ENCODE measurements at places on chromosomes 12 and 14.
A peak's percentile ranks its signal among the peaks of the same experiment; 100 is the strongest.

- DNase-seq = no peak
These were observed 41.6 kb upstream of the LRIG3 start for GRCh38 chr12:58961906-58962305.

DNA sequence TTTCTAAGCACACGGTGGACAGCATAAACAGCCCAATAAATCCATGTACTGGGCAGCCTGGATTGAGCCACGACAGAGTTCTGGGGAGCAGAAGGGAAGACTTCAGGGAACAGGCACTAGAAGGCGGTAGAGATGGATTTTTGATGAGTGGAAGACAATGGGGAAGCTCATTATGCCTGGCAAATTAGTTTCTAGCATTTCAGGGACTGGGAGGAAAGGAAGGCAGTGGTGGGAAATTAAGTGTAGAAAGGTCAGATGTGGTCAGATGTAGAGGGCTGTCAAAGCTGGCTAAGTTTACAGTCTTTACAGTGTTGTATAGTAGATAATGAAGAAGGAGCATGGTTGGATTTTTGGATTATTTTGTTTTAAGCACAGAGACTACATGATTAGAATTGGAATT, 9.2 kb downstream of the EGLN3 start:
- peak; percentile 26 for DNase-seq

DNA sequence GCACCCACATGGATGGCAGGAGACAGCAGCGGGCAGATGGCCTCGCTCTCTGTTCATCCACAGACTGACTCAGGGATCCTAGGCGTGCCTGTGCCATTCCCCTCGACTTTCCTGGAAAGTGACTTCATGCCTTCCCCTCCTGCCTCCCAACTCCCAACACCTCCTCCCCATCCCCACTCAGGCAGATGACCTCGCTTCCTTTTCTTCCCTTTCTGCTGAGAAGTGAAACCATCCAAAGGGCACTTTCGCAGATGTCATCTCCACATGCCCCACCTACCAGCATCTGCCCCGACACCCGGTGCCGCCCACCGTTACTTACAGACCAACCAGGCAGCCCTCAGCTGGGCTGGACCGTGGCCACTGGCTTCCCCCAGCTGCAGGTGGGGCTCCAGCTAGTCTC, 29.6 kb downstream of the BEGAIN start:
- DNase-seq = no peak

DNA sequence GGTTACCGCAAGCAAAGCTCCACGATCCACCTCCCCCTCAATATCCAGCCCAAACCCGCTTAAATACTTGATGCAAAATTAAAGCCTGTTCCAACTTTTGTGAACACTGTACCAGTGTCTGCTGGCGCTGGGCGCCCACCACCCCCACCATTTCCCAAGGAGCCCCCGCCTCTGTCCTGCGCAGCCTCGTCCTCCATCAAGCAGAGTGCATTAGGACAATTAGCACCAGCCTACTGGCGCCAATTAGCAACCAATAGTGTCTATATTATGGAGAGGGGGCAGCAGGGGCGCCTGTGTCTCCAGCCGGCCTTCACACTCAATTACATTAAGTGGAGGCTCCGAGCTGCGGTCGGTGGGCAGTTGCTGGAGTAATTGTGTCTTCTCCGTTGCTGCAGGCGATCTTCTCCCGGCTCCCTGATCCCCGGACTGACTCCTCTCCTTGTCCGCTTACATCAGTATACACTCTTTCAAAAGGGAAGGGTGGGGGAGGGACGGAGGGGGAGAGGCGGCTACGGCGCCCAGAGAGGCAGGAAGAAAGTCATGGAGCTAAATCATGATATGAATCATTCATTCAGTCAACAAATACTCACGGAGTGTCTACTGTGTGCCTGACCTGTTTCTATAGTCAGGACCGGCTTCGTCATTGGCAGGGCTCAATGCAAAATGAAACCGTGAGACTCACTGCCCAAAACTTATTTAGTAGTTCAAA, 707.3 kb downstream of the MED13L start:
- DNase-seq = no peak

GRCh38 chr14:24673059-24673458, 39.1 kb upstream of the GZMB start:
- no peak for DNase-seq

- DNase-seq = no peak
These were observed 234.4 kb upstream of the PRKD1 start for GRCh38 chr14:30162066-30162465.

DNA sequence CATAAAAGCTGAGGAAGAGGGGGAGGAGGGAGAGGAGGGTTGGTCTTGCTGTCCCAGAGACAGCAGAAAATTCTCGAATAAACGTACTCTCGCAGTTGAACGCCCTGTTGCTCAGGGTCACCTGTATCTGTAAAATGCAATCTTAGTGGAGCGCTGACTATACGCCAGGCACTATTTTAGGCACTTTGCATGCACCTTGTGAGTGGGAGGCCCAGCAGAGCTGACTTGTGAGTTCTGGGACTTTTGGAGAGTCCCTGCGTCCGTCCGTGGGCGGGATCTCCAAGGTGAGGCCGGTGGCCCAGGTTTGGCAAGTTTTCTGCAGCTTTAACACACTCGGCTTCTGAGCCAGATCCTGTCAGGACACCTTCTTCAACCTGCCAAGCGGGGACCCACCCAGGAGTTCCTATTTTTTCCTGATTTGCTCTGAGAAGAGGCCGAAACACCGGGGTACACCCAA, 32.5 kb upstream of the PLEKHG6 start:
- DNase-seq = no peak

GRCh38 chr14:66634876-66635275, 126.9 kb downstream of the GPHN start:
- no peak for DNase-seq

- DNase-seq = no peak
These were observed 122.9 kb upstream of the PCED1B start for GRCh38 chr12:46956451-46957035.

- no peak for DNase-seq
These were observed 84.8 kb downstream of the FBXL14 start for GRCh38 chr12:1509413-1510052.

DNA sequence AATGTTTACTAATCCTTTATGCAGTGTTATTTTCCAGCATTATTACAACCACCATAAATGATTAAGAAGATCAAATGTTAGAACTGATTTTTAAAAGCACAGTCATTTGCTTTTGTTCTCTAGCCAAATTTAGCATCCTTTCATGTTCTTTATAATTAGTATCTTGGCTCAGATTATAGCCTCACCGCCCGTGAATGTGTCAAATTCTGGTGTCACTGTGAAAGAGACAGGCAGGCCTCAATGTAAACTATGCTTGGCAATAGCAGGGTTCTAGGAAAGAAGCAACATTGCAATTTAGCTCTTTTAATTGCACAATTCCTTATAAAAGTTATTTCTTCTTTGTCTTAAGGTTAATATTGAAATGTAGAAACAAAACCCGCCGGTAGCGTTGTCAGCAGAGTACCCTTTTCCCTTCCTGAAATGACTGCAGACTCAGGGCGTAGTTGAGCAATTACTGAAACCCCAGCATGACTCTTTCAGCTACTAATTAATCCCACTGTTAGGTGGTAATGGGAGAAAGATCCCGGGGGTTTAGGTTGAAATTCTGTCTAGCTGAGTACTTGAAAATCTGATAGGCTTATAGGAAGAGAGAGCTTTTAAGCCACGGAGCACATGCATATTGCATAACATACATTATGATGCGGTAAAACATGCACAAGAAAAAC, 1600.5 kb upstream of the SEL1L start:
- no peak for DNase-seq

DNA sequence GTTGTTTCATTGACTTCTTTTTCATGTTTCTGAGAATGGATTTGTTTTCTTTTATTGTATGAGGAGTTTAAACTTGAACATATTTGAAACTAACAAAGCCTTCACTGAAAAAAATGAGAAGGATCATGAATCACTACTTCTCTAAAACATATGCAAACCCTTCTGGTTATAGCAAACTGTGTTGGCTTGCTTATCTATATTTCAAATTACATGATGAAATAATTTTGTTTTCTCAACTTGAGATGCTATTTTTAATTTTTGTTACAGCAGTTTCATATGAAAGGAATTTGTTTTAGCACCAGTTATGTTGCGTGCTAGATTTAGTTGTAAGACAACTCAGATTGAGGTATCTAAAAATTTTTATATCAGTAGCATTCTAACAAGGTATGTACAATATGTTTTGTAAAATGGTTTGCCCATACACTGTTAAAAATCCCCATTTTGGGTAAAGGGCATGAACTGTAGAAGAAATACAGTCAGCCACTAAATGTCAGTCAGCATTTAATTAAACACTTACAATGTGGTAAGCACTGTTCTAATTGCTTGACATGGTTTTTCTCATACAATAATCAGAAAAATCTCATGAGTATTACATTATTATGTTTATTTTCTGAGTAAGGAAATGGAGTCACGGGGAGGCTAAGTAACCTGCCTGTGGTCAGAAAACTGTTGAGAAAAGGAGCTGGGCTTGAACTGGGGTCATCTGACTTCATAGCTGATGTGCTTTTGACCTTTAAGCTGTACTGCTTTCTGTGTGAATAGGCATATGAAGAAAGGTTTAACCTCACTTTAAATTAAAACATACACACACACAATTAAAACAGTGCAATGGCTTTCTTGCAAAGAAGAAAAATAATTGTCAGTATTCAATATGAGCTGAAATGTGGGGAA, 105.7 kb downstream of the PLEKHA5 start:
- DNase-seq = no peak

Data from NCI-H526 treated with DMSO at 0.1 percent for 48 hours (cell line).